ENCODE measurements at places on chromosomes 11 and 22. TPM values are rescaled to one million over a fixed set of nuclear protein-coding genes. Genes with fewer than 3 reads are reported as not detected.

CDCA5 gene
- total RNA-seq = 62.0 TPM

C11orf52 gene
- not detected for total RNA-seq

RASD2 gene
- 0.80 TPM for total RNA-seq

BIK gene
- 1.5 TPM for total RNA-seq

MPPED2 gene
- total RNA-seq = not detected

TEX54 gene
- total RNA-seq = not detected

MUC2 gene
- 0.11 TPM for total RNA-seq
